Epithelial cell of proximal tubule (primary cell): ENCODE measurements at places on chromosomes 6 and 20.
A peak's percentile ranks its signal among the peaks of the same experiment; 100 is the strongest.

- no peak for DNase-seq
These were observed 29.6 kb downstream of the PAK5 start for GRCh38 chr20:9809271-9809670.

GRCh38 chr6:169648617-169649016 lies 53.2 kb downstream of the WDR27 start:
- DNase-seq, result no peak

GRCh38 chr6:30361661-30362060 lies 16.7 kb downstream of the RPP21 start:
- DNase-seq, result no peak

DNA sequence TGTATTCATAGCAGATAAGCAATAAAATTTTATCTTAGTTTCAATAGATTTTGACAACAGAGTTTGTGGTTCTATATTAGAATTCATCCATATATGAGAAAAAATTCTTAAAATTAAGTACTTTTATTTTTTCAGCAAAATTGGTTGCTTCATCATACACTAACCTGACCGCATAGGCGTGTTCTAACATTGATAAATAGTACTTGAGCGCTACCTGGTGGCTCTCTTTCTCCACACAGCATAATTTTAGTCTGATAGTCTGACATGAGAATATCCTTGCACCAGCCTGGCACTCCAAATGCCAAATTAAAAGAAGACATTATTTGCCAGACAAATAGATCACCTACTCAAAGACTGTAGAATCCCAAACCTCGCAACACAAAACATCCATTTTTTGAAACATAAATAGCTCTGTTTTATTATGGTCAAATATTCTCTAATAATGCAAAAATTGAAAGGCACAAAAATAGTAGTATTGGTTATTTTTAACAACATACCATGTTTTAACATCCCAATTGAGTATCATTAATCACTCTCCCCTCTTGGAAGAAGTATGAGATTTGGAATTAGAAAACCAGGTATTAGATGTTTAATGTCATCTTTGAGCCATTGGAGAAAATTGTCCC lies 33.0 kb upstream of the FILIP1 start:
- DNase-seq, result no peak

- peak; percentile 49 for DNase-seq
These were observed 63.0 kb downstream of the ABHD12 start for GRCh38 chr20:25327521-25328235.

GRCh38 chr20:12358006-12358654 lies 440.4 kb downstream of the BTBD3 start:
- no peak for DNase-seq

DNA sequence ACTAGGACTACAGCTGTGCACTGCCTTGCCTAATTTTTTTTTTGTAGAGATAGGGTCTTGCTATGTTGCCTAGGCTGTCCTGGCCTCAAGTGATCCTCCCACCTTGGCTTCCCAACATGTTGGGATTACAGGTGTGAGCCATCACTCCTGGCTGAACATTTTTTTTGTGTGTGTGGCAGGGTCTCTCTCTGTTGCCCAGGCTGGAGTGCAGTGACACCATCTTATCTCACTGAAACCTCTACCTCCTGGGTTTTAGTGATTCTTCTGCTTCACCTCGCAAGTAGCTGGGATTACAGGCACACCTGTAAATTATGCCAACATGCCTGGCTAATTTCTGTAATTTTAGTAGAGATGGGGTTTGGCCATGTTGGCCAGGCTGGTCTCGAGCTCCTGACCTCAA lies 25.3 kb downstream of the PANK2 start:
- DNase-seq, result no peak

- no peak for DNase-seq
These were observed 1289.3 kb downstream of the HACE1 start for GRCh38 chr6:103570431-103570830.

GRCh38 chr20:63336232-63336752 lies 24.9 kb downstream of the CHRNA4 start:
- no peak for DNase-seq

- DNase-seq, result no peak
These were observed 659 bp downstream of the SLC35F1 start for GRCh38 chr6:117907601-117908245.

- DNase-seq, result no peak
These were observed 46.8 kb downstream of the SNX5 start for GRCh38 chr20:17921774-17922173.

GRCh38 chr6:142773324-142773723 lies 171.7 kb downstream of the HIVEP2 start:
- DNase-seq, result no peak

DNA sequence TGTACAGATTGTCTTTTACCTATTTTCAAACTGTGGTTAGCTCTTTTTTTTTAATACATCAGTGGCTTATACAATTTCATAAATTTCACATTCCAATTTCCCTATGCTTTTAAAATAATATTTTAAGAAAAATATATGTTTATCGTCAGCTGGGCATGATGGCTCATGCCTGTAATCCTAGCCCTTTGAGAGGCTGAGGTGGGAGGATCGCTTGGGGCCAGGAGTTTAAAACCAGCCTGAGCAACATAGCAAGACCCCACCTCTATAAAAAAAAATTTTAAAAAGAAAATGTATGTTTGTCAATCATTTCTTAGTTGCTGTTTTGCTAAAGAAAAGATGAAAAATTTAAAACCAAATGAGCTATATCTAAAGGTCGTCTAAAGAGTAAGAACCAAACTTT lies 3.4 kb downstream of the GJA1 start:
- DNase-seq, result no peak

- no peak for DNase-seq
These were observed 89.5 kb downstream of the TIAM2 start for GRCh38 chr6:155084431-155085123.

DNA sequence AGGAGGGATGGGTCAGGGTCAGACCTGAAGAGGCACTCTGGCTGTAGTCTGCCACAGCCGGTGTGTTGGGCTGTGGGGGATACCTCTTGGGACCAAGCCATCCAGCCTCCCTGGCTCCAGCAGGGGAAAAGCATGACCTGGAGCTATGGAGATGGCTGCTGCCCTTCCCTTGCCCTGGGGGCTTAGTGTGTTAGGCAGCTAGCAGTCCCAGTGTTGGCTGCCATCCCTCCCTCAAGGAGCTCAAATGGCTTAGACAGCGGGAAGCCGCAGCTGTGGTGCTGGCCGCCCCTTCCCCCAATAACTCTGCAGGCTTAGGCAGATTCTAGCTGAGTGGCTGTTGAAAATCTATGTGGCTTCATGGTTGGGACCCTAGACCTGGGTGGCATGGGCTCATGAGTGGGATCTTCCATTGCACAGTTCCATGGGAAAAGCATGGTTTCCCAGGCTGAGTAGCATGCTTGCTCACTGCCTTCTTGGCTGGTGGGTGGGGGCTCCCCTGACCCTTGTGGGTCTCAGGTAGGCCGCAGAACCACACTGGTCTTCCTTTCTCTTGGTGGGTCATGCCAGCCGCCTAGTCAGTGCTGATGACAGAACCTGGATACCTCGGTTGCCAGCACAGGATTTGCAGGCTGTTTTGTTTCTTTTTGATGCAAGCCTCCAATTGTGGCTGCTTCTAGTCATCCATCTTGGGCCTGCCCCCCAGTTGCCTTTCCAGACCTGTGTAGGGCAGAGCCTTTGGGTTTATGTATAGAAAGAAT lies 69.0 kb upstream of the AHI1 start:
- DNase-seq, result no peak

- no peak for DNase-seq
These were observed 233.5 kb upstream of the HS3ST5 start for GRCh38 chr6:114576330-114576729.

DNA sequence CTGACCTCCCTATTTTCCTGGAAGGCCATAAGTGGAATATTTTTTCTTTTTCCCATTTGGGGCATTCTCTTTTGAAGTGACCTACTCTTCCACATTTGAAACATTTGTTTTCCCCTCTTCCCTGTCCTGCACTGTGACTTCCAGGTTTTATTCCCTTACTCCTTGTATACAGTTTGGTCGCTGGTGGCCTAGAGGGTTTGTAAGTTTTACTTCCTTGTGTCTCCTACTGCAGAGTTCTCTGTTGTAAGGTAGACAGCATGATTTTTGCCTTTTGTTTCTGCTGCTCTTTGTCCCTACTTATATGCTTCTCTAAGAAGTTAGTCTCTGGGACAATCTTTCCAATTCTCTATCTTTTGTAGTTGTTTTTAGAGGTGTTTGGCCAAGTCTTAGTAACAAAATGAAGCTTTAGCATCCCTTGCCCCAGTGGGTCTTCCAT lies 7.4 kb upstream of the ZNFX1 start:
- DNase-seq, result no peak

DNA sequence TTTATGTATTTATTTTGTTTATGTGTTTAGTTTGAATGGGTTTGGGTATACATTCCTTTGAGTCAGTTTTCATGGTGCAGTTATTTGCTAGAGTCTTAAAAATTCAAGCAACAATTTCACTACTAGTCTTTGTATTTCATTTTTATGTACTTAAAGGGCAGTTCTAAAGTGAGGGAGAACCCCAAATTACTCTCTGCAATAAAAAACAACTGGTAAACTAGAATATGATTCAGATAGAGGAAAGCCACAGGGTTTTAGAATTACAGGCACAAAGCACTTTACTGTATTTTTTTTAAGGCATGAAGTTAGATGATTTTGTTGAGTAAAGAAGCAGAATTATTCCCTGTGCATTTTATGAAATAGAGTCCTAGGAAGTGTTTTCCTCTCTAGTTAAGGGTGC lies 183.3 kb downstream of the ARID1B start:
- no peak for DNase-seq

- no peak for DNase-seq
These were observed 52.5 kb downstream of the HLA-DPB1 start for GRCh38 chr6:33128318-33128717.

GRCh38 chr6:16644540-16645250 lies 116.6 kb downstream of the ATXN1 start:
- no peak for DNase-seq

GRCh38 chr6:41939848-41940758 lies 1.5 kb downstream of the CCND3 start:
- no peak for DNase-seq

DNA sequence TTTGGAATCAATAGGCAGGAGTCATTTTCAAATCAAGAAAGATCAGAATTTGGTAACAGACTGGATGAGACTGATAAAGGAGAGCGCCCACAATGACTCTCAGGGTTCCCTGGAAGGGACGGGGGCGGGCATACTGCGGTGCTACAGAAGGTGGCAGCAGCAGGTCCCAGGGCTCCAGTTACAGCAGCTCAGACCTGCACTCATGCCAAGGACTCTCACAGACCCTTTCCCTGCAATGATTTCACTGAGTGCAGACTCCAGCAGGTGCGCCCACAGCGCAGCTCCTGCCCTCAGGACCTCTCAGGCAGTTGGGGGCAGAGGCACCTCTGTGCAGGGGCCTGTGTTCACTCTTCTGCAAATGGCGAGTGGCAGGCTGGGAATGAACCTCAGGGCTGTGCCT lies 359.8 kb downstream of the ZFAND3 start:
- no peak for DNase-seq

DNA sequence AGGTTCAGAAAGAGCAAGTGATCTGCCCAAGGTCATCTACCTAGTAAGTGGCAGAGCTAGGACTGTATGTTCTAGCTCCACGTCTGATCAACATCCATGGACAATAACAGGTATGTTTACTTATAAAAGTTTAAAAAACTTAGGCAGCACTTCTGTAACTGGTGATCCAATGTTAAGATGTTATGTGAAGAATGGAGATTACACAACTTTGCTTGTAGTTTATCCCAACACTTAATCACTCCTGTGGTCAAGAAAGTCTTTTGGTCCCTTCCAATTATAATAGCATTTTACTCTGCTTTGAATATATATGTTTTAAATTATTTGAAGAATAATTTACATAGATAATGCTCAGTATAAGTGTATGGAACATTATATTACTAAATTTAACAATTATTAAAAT lies 4.8 kb downstream of the FBXO30 start:
- DNase-seq, result peak; percentile 38

GRCh38 chr6:155248008-155249001 lies 15.5 kb upstream of the CLDN20 start:
- no peak for DNase-seq

DNA sequence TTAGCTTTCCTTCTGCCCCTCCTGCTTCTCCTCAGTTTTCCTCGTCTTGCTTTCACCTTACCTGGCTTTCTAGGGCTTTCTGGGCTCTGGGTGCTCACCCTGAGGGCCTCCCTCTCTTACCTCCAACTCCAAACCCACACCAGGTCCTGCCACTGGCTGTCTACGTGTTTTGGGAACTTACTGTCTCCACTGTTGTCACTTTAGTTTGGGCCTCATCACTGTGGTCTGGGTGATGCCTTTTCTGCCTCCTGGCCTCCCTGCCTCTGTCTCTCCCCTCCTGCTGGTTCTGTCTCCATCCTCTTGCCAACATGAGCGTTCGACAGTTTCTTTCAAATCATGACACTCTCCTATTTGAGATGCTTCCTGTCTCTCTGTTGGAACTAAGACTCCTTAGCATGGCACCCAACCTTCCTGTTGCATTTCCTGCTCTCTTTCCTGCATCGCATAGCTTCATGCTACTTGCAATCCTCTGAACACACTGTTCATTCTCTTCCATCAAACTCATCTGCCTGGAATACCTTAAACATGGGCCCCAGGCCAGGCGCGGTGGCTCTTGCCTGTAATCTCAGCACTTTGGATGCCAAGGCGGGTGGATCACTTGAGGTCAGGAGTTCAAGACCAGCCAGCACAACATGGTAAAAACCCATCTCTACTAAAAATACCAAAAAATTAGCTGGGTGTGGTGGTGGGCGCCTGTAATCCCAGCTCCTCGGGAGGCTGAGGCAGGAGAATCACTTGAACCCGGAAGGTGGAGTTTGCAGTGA lies 5.5 kb downstream of the CD40 start:
- no peak for DNase-seq

DNA sequence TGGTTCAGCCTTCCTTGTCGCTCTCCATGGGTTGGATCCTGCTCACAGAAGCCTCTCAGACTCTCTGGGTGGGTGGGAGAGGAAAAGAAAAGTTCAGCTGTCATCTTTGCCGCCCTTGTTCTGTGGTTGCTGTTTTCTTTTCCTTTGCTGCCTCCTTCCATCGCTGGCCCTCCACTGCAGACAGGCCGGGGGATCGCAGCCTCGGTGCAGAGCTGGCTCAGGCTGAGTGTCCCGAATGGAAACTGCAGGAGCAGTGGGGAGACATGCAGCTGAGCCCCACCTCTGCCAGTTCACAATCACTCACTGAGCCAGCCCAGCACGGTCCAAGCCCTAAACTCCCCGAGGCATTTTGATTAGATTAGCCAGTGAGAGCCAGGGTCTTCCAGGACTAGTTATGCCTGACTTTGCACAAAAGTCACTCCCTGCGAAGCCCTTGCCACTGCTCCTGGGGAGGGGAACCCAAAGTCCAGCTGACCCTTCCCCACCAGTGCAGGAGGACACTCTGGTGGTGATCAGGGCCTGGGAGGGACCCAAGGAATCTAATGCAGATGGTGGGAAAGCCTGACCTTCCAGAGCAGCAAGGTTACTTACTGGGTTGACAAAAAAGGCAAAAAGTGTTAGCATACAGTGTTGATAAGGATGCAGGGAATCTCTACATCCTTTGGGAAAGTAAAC lies 14.0 kb downstream of the NRN1 start:
- DNase-seq, result no peak

GRCh38 chr6:136990754-136991153 lies 54.0 kb downstream of the IL20RA start:
- no peak for DNase-seq

GRCh38 chr6:22756365-22756764 lies 187.0 kb downstream of the HDGFL1 start:
- peak; percentile 43 for DNase-seq
